ENCODE measurements at places on chromosomes 1 and 21. TPM values are rescaled to one million over a fixed set of nuclear protein-coding genes. Genes with fewer than 3 reads are reported as not detected.

CLCA4 gene
- not detected for total RNA-seq

FAM110D gene
- not detected for total RNA-seq

OR14I1 gene
- not detected for total RNA-seq

ZYG11A gene
- total RNA-seq = 0.11 TPM

CYP4A22 gene
- total RNA-seq = not detected

DNA sequence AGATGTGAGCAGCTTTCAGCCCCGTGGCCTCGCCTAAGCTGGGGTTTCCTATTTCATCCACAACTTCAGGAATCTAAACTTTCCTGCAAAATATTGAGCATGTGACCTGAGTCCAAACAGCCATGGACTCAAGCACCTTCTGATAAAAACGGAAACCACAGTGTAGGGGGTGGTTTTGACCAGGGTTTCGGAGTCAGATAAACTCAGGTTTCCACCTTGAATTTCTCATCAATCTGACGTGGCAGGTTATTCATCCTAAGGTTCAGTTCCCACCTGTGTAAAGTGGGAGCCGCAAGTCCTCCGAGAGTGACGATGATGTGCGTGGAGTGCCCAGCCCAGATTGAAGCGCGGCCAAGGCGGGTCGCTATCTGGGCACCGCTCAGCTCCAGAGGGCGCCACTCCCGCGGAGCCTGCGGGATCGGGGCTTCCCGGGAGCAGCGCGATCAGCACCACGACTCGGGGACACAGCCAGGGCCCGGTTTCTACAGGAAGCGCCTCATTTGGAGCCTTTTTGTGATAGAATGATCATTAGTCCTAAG is 871 bp upstream of the ETS2 start:
- DNase-seq = peak; percentile 72

- DNase-seq = no peak
Measured at GRCh38 chr1:228280961-228281591, 73.2 kb downstream of the OBSCN start.
